Stimulated activated CD8-positive, alpha-beta memory T cell treated with anti-CD3 and anti-CD28 coated beads, Interleukin-4, amount 100 ng/mL, for 24 hours (primary cell): ENCODE measurements at places on chromosomes 7 and 10.

GRCh38 chr10:123156078-123156477, 1.9 kb downstream of the BUB3 start:
- no peak for DNase-seq

GRCh38 chr7:28473571-28474281, 61.4 kb downstream of the CREB5 start:
- DNase-seq: no peak

- DNase-seq: no peak
Observed at GRCh38 chr7:15688279-15688626, 1.8 kb upstream of the MEOX2 start.

DNA sequence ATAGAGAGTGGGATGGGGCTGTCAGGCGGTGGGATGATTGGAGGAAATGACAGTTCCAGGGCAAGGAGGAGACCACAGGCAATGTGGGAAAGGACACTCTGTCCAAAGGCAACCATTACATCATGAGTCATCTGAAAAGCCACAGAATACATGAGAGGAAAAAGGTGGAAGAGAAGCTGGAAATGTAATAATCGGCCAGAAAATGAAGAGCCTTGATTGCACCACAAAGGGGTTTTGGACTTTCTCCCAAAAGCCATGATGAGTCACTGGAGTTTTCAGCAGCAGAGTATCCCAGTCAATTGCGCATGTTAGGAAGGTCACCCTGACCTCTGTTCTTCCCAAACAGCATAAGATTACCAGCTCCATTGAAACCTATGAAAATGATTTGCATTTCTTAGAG, 222.0 kb downstream of the LHFPL3 start:
- no peak for DNase-seq

- no peak for DNase-seq
Observed at GRCh38 chr7:120628251-120628650, 229.7 kb downstream of the TSPAN12 start.

DNA sequence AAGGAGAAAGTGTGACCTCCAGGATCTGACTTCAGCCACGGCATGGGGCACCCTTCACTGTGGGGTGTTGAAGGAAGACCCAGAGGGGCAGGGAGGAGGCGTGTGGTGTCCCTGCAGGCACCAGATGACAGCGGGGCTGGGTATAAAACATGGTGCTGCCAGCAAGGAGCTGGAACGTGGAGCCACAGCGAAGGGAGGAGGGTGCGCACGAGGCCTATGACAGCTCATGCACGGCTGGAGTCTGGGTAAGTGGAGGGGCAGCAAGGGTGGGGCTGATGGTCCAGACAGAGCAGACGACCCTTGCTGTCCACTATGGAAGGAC, 27.8 kb upstream of the FOXL3 start:
- DNase-seq: no peak

DNA sequence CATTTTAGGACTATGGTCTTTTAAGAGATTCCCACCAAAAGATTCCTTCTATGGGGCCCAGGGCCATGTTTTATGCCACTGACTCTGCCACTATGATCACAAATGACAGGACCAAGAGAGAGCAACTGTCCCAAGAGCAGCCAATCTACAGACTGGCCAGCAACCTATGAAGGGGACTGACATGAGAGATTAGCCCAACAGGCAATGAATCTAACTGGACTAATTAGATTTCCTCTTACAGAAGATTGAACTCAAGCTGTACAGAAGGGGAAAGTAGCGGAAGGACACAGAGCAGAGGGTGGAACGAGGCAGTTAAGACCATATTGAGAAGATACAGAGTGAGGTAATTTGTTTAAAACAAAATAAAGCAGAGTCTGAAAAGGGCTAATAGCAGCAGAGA, 25.8 kb downstream of the ZNF800 start:
- no peak for DNase-seq

GRCh38 chr10:122494173-122494820, 32.9 kb downstream of the HTRA1 start:
- DNase-seq: no peak

DNA sequence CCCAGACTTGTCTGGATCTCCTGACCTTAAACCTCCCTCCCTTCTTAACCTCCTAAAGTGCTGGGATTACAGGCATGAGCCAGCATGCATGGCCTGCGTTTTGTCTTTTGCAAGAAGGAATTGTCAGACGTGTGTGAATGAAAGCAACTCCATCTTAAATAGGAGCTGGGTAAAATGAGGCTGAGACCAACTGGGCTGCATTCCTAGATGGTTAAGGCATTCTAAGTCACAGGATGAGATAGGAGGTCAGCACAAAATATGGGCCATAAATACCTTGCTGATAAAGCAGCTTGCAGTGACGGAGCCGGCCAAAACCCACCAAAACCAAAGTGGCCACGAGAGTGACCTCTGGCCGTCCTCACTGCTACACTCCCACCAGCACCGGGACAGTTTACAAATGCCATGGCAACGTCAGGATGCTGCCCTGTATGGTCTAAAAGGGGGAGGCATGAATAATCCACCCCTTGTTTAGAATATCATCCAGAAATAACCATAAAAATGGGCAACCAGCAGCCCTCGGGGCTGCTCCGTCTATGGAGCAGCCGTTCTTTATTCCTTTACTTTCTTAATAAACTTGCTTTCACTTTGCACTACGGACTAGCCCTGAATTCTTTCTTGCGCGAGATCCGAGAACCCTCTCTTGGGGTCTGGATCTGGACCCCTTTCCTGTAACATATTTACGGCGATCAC, 41.2 kb upstream of the SDK1 start:
- DNase-seq: no peak

- no peak for DNase-seq
Observed at GRCh38 chr7:55784151-55784550, 78.4 kb downstream of the SEPTIN14 start.

DNA sequence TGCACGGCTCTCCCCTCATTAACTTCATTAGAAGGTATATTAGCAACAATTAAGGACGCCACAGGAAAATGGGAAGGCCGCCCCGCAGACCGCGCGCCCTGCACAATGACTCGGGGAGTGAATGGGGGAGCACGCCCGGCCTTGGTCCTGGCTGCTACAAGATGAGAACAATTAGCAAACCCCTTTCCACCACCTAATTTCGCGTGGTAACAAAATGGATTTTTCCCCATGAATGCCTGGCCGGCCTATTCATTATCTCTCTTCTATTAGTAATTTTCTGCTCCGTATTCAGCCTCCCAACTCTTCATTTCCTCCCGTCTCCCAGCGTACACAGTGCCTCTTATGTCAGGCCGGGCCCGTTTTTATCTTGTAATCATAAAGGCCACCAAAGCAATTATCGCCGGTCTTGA, 346.9 kb downstream of the DNAJB6 start:
- DNase-seq: no peak

DNA sequence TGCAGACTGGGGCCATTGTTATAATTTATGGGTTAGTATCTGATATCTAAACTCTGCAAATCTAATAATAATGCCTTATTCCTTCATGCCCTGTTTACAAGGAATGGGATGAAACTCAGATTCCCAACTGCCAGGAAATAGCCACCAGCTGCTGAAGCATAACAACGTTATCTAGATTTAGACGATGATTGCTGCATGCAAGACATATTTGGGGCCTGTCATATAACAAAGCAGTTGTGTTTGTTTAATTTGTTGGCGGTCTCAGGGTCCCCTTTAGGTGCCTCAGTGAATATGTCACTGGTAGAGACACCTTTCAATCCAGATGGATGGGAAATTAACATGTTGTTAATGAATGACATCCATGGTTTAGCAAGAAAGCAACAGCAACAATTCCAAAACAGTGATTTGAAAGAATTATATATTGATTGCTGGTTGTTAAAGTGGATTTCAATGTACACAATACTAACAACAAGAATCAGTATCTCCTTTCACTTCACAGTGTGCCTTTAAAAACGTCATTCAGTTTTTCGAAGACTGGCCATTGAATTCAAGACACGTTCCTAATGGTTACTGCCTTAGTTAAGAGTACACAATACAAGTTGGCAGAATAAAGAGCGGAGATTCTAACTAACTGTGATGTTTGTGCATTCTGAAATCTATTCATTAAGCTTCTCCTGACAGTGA, 860.6 kb upstream of the CELF2 start:
- no peak for DNase-seq

GRCh38 chr10:11678074-11678793, 63.9 kb upstream of the ECHDC3 start:
- no peak for DNase-seq

DNA sequence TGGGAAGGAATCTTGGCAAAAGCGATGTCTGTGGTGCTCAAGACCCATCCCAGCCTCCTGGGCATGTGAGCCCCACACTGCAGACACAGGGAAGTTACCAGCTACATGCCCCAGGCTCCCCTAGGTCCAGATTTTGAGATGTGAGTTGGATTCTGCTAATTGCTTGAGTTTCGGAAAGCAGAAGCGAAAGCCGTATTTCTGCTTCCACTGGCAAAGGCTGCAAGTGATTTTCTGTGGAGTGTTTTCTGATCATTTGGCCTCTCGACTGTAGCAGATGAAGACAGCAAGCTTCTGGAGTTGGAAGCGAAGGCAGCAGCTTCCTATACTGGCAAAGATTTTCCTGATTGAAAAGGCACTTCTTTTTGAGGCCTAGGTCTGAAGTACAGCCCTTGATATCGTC, 29.6 kb downstream of the ANKRD16 start:
- no peak for DNase-seq

DNA sequence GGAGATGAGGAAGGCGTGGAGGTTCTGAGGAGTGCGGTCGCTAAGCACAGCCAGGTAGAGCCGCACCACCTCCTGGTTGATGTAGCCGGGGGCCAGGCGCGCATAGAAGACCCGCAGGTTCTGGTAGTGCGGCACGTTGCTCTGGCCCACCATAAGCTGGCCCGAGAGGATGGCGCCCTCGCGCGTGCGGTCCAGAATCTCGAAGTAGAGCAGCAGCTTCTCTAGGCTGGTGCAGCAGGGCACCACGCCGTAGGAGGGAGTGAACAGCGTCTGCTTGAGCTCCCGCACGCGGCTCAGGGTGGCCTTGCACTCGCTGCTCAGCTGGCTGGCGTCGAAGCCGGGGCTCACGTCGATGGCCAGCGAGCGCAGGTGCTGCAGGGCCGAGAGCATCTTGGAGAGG, 77.8 kb upstream of the TNRC18 start:
- DNase-seq: no peak

- no peak for DNase-seq
Observed at GRCh38 chr7:123941391-123942180, 16.5 kb downstream of the SPAM1 start.

DNA sequence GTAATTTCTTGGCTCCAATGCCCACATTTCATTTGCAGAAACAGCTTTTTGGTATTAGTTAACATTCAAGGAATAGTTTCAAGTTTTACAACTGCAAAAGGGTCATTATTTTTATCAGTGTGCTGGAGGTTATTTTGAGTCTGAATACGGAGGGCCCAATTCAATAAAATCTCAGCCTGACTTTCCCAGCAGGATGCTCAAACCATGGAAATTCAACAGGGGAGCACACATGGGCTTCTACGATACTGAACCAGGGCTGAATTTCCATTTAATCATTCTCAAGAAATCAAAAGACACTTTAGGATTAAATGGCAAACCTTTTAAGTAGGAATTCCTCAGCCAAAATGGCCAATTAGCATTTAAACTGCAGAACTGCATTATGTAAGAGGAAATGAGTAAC, 700.9 kb upstream of the ANKRD30A start:
- no peak for DNase-seq

DNA sequence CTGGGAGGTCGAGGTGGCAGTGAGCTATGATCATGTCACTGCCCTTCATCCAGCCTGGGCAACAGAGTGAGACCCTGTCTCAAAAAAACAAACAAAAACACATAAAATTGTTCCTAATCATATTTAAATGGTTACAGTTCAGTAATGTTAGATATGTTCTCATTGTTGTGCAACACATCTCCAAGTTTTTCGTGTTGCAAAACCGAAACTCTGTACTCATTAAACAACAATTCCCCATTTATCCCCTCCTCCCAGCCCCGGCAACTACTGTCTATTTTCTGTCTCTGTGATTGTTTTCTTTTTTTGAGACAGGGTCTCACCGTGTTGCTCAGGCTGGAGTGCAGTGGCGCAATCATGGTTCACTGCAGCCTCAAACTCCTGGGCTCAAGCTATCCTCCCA, 16.1 kb upstream of the PRXL2A start:
- DNase-seq: no peak

DNA sequence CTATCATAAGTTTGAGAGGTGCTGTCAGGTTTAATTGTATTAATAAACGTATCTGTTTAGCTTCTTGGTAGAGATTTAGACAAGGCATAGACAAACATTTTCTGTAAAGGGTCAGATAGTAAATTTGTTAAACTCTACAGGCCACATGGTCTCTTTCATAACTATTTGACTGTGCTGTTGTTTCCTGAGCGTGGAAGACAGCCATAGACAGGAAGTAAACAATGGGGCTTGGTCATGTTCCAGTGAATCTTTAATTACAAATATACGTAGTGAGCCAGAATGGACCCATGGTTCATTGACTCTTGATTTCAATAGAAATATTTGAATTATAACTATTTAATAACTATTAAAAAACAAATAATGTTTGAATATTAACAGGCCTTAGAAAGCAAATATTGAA, 451.1 kb downstream of the SH2D4B start:
- DNase-seq: no peak

DNA sequence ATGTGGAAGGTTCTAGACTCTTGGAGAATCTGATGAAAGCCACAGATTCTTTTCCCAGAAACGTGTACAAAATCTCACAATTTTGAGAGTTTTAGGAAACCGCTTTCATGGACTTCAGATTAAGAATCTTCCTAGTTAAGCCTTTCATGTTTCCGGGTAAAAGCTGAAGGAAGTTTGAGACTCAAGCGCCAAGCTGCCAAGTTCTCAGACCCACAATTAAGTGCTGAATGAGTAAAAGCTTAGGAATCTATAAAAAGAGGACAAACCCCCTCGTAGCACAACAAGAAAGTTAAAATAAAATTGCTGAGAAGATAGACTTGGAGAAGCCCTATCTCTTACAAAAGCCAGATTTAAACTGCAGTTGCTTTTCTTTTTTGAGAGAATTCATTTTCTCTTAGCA, 99.6 kb downstream of the ST8SIA6 start:
- no peak for DNase-seq

DNA sequence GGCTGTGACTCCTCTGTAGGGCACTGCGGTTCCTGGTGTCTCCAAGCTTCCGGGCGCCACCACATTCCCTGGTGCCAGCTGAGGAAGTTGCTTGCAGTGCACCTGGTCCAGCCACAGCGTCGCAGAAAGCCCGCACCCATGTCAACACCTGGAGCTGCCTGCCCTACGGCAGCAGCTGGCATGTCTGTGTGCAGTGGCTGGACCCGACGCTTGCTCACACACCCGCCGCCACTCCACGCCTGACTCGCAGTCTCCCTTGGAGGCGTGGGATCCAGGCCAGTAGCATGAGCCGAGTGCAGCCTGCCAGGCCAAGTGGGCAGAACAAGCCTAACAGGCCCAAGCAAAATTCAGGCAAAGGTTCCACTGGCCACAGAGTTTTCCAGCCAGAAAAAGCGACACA, 118.1 kb upstream of the PHF14 start:
- DNase-seq: no peak

GRCh38 chr7:149433124-149433523, 27.7 kb downstream of the ZNF777 start:
- DNase-seq: no peak

DNA sequence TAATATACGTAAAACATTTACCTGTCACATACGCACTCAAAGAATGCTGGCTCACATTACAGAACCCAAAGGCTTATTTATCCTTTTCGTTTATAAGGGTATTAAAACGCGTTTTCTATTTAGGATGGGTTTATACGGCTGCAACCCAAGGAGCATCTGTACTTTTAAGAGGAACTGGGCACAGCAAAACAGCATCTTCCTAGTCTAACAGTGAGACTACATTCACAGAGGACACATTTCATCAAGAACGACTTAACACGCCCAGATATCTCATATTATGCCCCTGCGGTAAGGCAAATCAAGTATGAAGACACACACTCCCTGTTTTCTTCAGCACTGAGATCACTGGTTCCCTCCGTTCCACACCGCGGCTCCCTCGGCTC, 533 bp upstream of the DMTF1 start:
- no peak for DNase-seq
